ENCODE measurements at places on chromosomes 5 and 9.
A peak's percentile ranks its signal among the peaks of the same experiment; 100 is the strongest.

DNA sequence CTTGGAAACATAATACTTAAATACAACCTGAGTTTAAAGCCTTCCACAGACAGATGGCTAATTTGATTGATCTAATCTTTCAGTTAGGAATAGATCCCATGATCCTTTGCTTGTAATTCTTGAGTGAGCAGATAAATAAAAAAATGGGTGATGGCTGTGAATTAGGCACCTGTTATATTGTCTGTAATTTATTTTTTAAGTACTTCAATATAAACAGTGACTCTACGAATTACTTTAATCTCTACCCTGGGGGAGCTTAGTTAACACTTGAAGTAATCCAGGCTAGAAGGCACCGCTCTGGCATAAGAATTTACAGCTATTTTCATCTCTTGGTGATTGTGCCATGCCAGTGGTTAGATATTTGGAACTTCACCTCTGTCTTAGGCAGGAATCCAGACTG, 9.0 kb downstream of the EGFLAM start:
- no peak for DNase-seq

DNA sequence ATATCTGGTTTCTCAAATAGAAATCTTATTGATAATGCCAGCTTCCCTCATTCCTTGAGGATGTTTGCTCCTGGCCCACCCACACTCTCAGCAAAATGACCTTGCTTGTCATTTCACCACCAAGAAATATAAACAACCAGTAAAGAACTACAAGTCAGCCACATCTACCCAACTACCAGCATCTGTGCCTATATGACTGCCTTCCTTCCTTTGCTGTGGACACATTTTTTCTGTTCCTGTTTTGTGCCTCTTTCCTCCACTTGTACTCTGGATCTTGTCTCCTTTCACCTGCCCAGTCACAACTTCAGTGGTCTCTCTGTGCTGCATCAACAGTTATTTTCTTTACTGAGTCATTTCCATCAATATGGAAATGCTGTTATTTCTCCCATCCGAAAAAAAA, 20.3 kb downstream of the KIF2A start:
- DNase-seq: no peak

DNA sequence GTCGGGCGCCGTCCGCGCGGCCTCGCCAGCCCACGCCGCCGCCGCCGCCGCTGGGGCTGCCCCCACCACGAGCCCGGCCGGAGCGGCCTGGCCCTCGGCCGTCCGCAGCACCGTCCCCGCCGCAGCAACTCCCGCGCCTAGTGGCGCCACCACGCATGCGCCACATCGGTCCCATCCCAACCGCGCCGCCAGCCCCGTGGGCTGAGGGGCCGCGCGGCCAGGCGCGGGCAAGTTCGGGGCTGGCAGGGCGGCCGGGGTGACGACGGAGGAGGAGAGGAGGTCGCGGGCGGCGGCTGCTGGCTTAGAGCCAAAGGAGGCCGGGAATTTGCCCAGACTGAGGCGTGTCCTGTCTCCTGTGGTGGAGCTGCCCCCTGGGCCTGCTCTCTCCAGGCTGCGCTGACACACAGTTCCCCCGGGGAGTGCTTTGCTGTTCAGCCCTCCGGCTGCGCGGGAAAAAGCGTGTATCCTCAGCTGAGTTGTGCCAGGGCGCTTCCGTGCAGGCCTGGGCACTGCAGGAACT, at the start of gene TUSC1:
Gene TUSC1, minus strand, starts transcription at position 298 of the 520 bp plus-strand sequence. Its CDS starts 132 bp downstream, at position 166.
- DNase-seq: no peak

- DNase-seq: no peak
Observed at GRCh38 chr9:110464321-110464720, 115.2 kb downstream of the SVEP1 start.

DNA sequence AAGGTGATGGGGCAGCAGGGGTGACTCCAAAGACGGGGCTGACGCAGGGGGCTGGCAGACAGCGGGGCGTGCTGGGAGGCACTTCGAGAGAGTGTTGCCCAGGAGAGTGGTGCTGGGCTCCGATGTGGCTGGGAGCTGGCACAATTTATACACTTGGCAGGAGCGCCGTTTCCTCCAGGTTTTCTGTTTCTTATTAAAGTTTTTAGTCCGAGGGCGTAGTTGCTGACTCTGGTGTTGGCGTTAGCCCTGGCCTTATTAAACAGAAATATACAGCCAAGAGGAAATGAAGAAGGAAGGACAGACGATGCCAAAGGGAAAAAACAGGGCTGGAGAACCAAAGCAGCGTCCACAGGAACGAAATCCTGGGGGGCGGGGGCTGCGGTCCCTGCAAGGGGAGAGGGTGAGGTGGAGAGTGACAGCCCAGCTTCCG, 139.6 kb upstream of the PHYKPL start:
- DNase-seq: no peak

DNA sequence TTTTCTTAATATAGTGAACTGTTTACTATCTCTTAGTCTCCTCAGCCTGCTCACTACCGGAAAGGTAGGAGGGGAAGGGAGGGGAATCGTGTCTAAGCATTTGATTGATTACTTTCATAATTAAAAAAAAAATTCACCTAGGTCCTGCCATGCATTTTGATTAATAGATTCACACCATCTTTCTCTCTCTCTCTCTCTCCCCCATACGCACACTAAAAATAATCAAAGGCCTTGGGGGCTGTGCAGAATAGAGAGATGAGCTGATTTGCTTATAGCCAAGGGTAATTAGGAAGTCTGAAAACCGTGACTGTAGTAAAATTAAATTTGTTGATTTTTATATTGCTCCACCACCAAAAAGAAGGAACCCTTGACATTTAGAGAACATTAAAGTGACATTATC, 49.6 kb downstream of the CD180 start:
- no peak for DNase-seq

DNA sequence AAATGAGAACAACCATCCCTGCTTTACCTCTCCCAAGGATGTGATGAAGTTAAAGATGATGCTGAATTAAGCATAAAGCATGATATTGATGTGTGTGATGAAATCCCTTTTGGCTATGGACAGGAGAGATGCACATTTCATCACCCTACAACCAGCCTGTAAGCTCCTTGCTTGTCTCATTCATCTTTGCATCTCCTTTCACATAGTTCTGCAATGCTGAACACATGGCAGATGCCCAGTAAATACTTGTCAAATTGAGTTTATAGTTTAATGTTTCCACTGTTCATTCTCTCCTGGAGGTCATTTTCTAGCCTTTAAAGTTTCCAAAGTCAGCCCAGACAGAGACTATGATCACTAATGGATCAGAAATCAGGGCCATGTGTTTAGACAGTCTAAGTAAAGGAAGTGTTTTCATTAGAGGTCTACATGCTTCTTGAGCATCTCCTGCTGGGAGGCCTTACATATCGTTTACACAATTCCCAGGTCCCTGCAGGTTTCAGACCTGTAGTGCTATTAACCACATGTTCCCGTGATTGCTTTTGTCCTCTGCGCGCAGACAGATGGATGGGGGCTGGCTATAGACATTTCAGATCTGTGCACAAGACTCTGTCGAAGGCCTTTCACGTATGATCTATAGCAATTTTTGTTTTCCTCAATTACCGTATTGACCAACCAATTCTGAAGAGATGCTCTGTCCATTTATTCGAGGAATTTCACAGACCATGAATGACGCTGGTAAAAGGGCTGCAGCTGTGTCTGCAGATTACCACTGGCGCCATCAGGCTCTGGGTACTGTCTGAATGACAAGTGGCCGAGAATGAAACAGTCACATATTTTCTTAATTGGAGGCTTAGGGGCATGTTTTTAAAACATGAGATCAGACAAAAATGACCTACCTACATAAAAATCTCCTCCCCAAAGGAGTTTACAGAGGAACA, 49.0 kb upstream of the CKMT2 start:
- DNase-seq: no peak

DNA sequence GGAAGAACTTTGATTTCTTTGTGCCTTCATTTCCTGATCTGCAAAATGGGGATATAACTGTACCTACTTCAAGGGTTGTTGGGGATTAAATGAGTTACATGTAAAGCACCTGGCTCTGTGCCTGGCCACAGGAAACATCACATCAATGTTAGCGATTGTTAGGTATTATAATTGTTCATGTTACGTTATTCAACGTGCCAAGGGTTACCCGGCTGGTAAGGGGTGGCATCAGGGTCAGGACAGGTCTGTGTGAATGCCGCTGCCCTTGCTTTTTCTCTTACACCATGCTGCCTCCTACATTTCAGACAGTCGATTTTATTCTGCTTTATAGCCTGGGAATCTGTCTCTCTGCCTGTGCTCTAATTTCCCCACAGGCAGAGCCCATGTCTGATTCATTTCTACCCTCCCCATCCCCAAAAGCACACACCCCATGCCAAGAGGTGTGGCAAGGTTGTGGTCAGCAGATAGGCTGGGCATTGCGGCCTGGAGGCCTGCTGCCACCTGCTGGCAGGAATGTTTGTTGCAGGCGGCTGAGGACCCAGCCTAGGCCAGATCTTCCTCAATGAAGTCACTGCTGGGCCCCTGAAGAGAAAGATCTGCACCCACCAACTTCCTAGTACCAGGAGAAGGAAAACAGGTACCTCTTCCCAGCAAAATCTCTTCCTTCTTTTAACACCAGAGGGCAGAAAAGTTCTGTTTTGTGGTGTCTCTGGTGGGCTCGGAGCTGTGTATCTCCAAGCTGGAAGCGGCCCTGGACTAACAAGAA, 5.3 kb downstream of the ANKS6 start:
- DNase-seq: peak; percentile 64

DNA sequence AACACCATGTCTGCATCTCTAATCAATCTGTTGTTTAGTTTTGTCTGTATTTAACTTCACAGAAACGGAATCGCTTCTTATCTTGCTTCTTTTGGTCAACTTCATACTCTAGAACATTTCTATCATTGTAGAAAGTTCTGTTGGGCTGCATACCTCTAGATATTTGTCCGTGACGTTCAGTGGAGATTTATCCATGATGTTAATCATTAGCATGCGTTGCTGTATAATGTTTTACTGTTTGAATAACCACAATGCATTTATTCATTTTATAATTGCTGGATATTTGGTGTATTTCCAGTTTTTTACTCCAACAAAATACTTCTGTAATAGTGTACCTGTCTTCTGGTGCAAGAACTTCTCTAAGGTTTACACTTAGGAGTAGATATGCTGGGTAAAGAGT, 96.2 kb upstream of the GDNF start:
- no peak for DNase-seq

DNA sequence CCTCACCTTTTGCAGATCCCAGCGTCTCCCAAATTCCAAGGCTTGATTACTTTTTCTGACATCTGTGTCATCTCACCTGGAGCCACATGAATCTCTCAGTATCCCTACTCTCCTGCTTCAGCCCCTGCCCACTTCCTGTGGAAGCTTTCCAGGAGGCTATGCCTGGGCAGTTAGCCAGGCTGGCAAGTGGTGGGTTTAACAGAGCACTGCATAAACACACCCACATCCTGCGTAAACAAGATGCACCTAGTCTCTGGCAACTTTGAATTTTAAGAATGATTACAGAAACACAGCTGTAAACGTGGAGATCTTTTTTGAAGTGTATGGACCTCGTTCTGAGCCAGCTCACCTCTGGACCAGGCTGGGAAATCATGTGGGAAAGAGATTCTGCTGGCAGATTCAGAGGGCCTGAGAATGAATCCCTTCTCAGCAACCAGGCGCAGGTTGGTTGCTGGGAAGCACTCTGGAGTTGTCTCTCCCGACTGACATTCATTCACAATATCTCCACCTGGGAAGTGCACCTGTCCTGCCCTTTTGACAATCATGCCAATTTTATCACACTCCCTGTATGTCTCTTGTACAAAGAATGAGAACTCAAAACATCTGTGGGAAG, 55.7 kb upstream of the FANCC start:
- no peak for DNase-seq

GRCh38 chr5:115271295-115272050, 8.8 kb upstream of the PGGT1B start:
- DNase-seq: no peak

- no peak for DNase-seq
Observed at GRCh38 chr9:93261281-93261680, 77.3 kb downstream of the WNK2 start.

DNA sequence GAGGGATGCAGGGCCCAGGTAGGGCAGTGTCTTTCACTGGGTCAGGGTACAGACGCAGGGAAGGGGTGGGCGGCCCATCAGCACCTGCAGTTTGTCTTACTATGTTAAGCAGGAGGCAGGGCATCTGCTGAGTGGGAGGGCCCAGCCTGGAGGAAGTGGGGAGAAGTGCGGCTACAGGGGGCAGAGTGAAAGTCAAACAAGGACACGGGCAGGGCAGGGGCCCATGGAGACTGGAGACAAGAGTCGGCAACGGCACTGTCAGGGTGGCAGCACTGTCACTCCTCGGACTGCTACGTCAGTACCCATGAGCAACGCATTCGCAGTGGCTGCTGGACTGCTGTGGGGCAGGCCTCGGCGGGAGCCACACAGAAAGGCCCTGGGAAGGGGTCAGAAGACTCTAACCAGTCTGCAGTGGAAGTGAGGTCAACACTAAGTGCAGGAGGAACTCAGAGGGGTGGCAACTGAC, 19.7 kb downstream of the CAMSAP1 start:
- DNase-seq: peak; percentile 64

DNA sequence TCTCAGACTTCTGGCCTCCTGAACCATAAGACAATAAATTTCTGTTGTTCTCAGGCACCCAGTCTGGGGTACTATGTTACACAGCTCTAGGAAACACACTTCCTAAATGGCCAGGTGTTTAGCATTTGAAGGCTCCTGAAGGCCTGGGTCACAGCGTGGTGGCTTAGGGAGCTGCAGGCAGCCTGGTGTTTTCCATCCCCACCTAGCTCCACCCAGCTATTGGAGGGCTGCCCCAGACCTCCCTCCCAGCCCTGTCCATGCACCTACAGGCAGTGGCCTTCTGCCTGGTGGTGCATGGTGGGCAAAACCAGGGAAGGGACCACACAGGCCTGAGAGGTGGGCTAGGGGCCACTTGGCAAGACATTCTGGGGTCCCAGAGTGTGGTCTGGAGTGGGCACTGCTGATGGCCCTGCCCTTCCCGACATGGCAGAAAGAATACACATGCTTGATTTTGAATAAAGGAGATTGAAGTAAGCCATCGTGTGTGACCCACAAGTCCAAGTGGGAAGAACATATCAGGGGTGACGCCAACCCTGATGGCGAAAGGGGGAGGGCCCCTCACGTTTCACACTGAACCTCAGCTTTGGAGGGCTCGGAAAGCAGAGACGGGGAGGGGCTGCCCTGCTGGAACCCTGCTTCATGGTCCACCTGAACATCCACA, 1.3 kb upstream of the SUSD3 start:
- DNase-seq: no peak

- DNase-seq: no peak
Observed at GRCh38 chr9:76676857-76677256, 87.4 kb upstream of the PCA3 start.

Data from CD4-positive, alpha-beta T cell treated with Interleukin-17A for 1 hour (primary cell).